GM12878 (cell line): ENCODE measurements at places on chromosomes 7 and 10. TPM values are rescaled to one million over a fixed set of nuclear protein-coding genes. Genes with fewer than 3 reads are reported as not detected.

DNA sequence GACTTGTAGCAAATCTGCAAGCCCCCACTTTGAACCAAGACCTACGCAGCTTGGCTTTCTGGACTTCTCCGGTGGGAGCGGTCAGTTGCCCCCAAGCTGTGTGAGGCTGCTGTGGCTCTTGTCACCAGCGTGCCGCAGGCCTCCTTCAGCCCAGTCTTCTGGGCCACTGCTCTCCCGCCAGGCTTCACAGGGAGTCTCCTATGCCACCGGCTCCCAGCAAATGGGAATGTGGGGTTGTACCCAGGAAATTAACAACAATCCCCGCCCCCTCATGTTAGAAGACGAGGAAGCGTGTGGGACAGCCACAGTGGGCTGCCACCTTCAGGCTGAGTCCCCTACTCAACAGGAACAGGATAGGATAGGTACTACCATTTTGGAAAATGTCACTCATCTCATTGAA, 4.2 kb downstream of the WDR86 start:
- DNase-seq, result no peak

DNA sequence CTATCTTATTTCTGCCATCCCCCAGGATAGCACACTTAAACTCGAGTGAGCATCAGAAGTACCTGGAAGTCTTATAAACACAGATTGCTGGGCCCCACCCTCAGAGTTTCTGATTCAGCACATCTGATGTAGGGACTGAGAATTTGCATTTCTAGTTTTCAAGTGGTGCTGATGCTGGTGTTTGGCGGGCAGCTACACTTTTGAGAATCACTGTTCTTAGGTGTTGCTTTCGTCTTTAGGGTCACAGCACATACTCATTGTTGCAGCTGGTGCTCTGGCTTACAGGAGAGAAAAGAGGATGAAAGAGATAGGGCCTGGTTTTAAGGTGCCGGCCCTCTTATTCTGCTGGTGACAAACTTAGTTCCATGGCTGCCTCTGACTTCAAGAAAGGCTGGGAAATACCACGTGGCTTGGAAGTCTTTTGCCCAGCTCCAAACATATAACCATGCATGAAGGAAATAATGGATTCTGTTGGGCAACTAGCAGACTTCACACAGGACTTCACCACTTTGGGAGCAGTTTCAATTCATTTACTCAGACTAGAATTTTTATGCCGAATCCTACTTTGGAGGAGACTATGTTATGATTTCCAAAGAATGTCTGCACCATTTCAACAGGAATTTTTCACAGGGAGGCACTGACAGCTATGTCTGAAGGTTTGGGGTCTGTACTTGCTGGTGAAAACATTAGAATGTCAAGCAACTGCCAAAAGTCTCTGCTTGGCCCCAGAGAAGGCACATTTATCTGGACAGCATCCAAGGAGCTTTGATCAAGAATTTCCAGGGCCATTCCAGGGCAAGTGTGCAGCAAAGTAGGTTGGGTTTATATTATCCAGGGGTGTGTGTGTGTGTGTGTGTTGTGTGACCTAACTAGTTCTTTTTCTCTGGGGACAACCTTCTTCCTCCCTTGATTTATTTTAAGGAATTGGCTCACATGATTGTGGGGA, 6.9 kb upstream of the MINDY4 start:
- DNase-seq, result peak; percentile 25

DNA sequence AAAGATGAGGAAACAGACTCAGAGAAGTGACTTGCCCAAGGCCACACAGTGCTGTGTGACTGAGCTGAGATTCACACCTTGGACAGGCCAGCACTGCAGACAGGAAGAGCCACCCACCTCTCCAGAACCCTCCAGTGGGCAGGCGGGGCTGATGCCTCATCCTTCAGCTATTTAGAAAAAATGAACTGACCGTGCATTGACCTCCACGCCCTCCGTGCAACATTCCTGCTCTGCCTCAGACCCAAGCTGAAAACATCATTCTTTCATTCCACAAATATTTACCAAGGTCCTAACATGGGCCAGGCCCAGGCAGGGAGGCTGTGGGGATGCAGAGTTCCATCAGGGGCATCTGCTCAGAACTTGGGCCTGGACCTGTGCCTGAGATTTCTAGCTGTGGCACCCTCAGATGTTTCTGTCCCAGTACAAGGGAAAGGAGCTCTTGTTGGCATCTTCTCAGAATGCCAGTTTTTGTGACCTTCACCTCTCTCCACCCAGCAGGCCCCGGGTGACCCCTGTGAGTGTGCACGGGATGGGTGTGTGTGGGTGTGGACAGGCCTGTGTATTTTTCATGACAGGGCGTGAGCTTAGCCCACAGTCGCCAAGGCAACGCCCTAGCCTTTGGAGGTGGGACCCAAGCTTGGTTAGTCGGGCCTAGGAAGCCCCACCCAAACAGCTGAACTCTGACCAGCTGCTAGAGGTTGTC, 6.5 kb downstream of the VSIR start:
- DNase-seq, result no peak

- DNase-seq, result no peak
Observed at GRCh38 chr7:151461096-151461941, 21.4 kb upstream of the CRYGN start.

- no peak for DNase-seq
Observed at GRCh38 chr7:129599174-129599573, 12.3 kb upstream of the NRF1 start.

GRCh38 chr10:43124094-43124521, 14.1 kb upstream of the CSGALNACT2 start:
- no peak for DNase-seq

DNA sequence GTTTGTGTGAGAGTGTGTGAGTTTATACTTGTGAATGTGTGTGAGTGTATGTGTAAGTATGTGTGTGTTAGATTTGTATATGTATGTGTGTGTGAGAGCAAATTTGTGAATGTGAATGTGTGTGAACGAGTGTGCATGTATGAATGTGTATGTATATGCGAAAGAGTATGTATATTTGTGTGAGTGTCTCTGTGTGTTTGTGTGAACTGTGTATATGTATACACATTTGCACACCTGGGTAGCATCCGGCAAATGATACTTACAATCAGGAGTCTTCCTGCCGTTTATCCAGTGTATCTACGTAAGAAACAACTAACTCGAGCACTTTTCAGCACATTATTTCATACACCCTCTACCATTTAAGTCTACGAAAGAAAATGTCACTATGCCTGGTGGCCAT, 487.4 kb downstream of the TNS3 start:
- no peak for DNase-seq

DNA sequence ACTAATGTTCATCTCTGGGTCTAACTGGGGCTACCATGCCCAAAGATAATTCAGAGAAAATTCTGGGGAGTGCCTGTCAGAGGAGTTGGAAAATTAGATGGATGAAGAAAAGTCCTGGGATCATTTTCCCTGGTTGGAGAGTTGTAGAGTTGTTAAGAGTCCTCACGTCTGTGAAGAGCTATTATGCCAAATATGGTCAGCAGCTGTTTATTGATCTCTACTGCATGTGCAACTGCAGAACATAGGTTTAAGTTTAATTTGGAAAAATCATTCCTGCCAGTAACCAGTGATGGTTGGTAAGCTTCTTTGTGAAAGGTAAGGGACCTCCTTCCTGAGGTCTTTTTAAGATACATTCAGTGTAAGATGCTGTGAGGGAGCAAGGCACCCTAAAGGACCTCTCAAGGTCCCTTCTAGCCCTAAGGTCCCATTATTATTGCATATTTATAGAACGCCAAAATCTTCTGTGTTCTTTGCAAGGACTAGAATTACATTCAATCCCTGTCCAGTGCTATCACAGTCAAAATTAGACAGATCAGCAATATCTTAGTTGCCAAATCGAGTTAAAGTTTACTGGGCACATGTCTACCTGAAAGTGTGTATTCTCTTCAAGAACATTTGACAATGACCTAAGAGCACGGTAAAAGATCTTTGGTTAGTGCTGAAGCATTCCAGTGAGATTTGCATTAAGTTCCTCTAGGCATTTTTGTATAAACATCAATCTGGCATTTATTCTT, 62.7 kb downstream of the VTI1A start:
- DNase-seq, result no peak

DNA sequence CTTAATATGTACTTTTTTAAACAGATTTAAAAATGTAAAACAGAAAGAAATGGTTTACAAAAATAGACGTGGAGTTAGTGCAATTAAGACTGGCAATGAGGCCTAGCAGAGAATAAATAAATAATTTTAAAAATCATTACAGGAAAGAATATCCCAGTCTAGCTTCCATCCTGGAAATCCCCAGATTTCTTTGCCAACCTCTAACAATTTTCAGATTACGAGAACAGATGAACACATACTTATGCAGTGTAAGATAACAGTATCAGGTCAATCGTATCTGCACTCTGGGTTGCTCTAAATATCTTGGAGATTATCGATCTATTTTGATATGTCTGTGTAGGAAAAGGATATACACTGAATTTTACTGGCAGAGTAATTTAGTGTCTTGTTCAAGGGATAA, 210.5 kb downstream of the SEMA3A start:
- no peak for DNase-seq

GRCh38 chr10:97376413-97376812, 24.7 kb downstream of the RRP12 start:
- no peak for DNase-seq

DNA sequence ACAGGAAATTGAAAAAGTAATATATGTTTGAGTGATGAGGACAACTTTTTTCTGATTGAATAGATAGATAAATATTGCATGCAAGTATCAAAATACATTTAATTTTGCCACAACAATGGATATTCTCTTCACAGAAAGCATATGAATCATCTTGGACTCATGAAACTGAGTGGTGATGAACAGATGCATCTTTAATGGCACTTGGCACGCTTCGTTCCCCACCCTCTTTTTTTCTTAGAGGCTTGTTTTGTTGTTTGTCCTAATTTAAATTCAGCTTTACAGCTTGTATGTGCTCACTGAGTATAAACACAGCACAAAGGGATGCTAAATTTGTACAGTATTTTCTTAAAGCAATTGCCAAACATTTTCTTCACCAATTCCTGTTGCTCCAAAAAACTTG, 145.0 kb upstream of the YAE1 start:
- DNase-seq, result no peak

- DNase-seq, result peak; percentile 97
Observed at GRCh38 chr7:21355406-21355874, 72.4 kb upstream of the SP4 start.

GRCh38 chr7:12385364-12385786, 18.3 kb downstream of the VWDE start:
- no peak for DNase-seq

DNA sequence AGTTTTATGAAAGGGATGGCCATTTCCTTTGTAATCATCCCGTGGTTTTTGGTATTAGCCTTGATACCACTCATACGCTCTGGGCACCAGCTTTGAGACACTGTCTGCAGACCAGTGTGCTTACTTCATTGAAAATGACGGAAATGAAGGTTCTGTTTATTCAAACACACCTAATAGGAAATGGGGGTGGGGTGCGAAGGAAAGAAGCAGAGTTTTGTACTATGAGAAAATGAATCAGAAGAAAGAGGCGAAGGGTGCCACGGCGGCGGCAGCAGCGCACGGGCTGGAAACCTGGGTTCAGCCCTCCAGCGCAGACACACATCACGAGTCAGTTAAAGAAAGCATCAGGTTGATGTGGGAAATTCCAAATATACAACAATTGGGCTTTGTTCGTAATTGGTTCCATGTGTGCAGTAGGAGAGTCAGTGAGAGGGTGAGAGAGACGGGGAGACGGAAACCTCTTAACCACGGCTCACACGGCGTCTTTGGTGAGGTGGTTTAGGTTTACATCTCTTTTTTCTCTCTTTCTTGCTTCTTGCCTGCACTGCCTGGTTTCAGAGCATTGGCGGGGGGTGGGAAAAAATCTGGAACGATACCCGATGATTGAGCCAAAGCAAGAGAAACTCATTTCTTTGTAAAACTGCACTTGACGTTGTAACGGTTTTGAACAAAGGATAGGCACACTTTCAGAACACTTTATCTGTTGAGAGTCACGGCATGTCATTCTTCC, 321.2 kb downstream of the FRMD4A start:
- DNase-seq, result peak; percentile 96

Gene TBC1D12
- total RNA-seq, result 4.8 and 5.3 TPM in 2 replicates

Gene PRRT4
- total RNA-seq, result not detected in 2 replicates
